ENCODE measurements at places on chromosomes 1 and 21. TPM values are rescaled to one million over a fixed set of nuclear protein-coding genes. Genes with fewer than 3 reads are reported as not detected.
A peak's percentile ranks its signal among the peaks of the same experiment; 100 is the strongest.

TSEN15 gene
- total RNA-seq: 80.3 TPM

C4BPB gene
- not detected for total RNA-seq

PGBD2 gene
- 6.7 TPM for total RNA-seq

SLC9C2 gene
- not detected for total RNA-seq

PEF1 gene
- 104 TPM for total RNA-seq

OR6K3 gene
- not detected for total RNA-seq

DNA sequence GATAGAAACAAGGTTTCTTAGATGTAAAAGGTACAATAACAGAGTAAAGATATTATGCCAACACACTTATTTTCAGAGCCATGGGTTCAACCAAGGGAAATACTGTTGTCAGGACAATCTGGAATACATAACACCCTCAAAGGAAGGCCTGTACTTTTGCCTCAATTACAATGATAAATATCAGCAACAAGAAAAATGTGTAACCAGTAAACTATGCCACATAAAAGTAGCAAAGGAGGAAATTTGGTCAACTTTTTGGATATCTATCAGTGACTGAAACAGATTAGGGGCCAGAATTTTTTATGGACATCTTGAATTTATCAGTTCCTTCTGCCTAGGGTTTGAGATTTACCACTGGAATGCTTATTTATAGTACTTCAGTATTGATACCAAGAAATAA lies 24.6 kb upstream of the RAP1GAP start:
- no peaks in the 10 kb centered on the region for H3K4me1 ChIP-seq

GRCh38 chr1:158371188-158371953 lies 17.7 kb downstream of the CD1E start:
- no peak overlapping the region for H3K4me3 ChIP-seq
- H3K27me3 ChIP-seq: no peaks in the 10 kb centered on the region
- H3K4me1 ChIP-seq: no peaks in the 10 kb centered on the region

DNA sequence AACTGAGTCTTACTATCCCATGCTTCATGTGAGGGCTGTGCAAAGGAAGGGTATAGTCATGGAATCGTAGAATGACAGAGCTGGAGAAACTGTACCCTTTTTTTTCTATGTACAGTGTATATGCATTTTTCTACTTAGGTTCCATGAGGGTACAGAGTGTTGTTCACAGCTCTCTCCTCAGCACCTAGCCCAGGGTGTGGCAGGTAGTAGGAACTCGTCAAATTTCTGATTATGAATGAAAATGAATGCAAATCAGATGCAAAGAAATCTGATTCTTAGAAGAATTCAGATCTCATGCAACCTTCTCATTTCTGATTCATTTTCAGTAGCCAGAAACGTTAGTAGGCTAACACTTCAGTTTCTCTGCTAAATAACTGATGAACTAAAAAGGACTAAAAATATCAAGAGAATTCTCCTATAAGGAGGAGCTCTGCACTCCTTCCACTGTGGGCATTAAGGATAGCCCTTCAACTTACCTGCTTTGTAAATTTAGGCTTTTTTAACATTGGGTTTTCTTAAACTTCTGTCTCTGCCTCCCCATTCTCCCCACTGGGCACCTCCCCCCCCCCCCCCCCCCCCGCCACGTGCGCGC lies 18.0 kb upstream of the HHAT start:
- H3K27ac ChIP-seq: no peak overlapping the region
- no peak for DNase-seq
- 0 out of 2 replicates have a peak, but pooled peaks cover 2% of the 10 kb centered on the region for H3K4me1 ChIP-seq
- H3K27me3 ChIP-seq: peaks cover 39% of the 10 kb centered on the region
- H3K4me3 ChIP-seq: no peak overlapping the region

DNA sequence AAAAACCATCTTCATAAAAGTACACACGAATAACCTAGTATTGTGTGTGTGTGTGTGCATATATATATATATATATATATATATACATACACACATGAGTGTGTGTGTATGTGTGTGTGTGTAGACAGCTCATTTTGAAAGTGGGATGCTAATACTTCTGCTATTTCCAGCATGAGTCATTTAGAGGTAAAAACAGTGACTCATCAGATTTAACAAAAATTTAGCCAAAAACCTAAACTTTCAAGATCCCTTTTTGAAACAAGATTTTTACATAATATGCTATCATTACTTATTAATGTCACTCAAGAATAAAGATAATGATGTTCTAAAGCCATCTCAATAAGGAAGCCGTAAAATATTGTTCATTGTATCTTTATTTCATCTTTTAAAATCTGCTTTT lies 35.6 kb upstream of the ADGRL4 start:
- peak; percentile 80 for DNase-seq
- peaks cover 4% of the 10 kb centered on the region for H3K4me1 ChIP-seq
- H3K4me3 ChIP-seq: no peak overlapping the region
- no peak overlapping the region for H3K27ac ChIP-seq

DNA sequence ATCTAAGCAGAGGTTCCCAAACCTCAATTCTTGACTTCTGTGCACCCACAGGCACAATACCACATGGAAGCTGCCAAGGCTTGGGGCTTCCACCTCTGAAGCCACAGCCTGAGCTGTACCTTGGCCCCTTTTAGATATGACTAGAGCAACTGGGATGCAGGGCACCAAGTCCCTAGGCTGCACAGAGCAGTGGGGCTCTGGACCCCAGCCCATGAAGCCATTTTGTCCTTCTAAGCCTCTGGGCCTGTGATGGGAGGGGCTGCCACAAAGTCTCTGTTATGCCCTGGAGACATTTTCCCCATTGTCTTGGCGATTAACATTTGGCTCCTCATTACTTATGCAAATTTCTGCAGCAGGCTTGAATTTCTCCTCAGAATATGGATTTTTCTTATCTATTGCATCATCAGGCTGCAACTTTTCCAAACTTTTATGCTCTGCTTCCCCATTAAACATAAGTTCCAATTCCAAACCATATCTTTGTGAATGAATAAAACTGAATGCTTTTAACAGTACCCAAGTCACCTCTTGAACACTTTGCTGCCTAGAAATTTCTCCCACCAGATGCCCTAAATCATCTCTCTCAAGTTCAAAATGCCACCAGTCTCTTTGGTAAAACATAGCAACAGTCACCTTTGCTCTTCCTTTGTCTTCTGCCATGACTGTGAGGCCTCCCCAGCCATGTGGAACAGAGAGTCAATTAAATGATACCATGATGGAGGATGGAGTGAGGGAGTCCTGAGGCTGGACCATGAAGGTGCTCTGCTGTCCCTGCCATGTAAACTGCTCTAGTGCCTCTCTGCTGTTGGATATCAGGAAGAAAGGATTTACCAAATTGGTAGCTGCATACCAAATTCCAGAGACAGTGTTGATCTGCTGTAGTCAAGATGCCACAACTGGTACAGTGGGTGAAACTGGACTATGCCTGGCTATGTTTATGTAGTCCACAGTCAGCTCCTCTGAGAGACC lies 37.6 kb downstream of the RUNX3 start:
- no peak overlapping the region for H3K4me3 ChIP-seq
- no peak overlapping the region for H3K27ac ChIP-seq
- no peaks in the 10 kb centered on the region for H3K36me3 ChIP-seq
- H3K27me3 ChIP-seq: peaks cover 19% of the 10 kb centered on the region

DNA sequence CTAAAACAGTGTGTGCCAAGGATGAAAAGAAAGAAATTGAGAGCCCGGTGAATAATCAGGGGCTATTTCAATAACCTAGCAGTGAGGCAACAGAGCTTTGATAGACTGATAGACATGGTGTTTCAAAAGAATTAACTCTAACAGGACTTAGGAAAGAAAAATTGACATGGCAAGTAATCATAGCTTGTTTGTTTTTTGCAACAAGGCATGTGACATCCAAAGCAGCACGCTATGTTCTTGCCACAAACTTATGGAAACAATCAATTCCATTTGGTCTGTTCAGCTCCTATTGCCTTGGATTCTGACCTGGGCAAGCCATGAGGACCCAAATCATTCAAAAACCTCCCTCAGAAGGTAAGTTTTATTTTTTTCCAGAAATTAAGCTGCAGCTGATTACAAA lies 608.5 kb downstream of the SMYD3 start:
- no peak overlapping the region for H3K27ac ChIP-seq
- H3K27me3 ChIP-seq: no peaks in the 10 kb centered on the region
- H3K4me1 ChIP-seq: peaks cover 14% of the 10 kb centered on the region
- no peaks in the 10 kb centered on the region for H3K36me3 ChIP-seq
- H3K4me3 ChIP-seq: no peak overlapping the region

- no peak overlapping the region for H3K4me3 ChIP-seq
- H3K4me1 ChIP-seq: peaks cover 14% of the 10 kb centered on the region
- no peaks in the 10 kb centered on the region for H3K36me3 ChIP-seq
- no peaks in the 10 kb centered on the region for H3K27me3 ChIP-seq
- no peak overlapping the region for H3K27ac ChIP-seq
- DNase-seq: no peak
These were observed 100.1 kb upstream of the JUN start for GRCh38 chr1:58883888-58884482.

DNA sequence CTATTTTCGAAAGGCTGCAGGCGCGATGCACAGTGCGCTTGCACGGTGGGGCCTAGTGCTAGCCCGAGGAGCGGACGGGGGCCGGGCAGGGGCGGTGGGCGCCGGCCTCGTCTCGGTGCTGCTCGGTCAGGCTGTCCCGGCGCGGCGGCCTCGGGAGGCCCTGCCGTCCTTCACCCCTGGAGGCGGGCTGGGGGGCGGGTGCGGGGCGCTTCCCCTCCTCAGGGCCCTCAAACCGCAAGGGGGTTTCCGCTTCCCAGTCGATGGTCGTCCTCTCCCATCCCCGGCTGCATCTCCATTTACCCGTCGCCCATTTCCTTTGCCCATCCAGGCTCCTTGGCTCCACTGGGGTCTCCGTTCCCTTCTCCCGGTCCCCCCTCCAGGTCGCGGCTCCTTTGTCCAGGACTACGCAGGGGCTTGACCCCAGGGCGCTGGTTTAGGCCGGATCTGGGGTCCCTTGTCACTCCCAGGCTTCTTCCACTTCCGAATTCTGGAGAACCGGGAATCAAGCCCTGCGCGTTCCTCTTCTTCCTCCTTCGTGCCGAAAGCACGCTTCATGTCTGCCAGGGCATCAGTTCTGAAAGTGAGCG lies 196.3 kb upstream of the LMO4 start:
- H3K4me3 ChIP-seq: no peak overlapping the region
- no peak for DNase-seq
- H3K4me1 ChIP-seq: peaks cover 3% of the 10 kb centered on the region

- no peaks in the 10 kb centered on the region for H3K36me3 ChIP-seq
- no peak overlapping the region for H3K27ac ChIP-seq
- no peaks in the 10 kb centered on the region for H3K4me1 ChIP-seq
- DNase-seq: no peak
- no peak overlapping the region for H3K4me3 ChIP-seq
- H3K27me3 ChIP-seq: no peaks in the 10 kb centered on the region
These were observed 23.9 kb upstream of the SPRR2G start for GRCh38 chr1:153174624-153175023.

All from IMR-90 (cell line).